ENCODE measurements at places on chromosomes 3 and 15.
A peak's percentile ranks its signal among the peaks of the same experiment; 100 is the strongest.

- H3K36me3 ChIP-seq = peaks cover 5% of the 10 kb centered on the region
- H3K27me3 ChIP-seq = no peaks in the 10 kb centered on the region
- H3K4me3 ChIP-seq = no peak overlapping the region
- DNase-seq = no peak
- H3K27ac ChIP-seq = no peak overlapping the region
- H3K4me1 ChIP-seq = no peaks in the 10 kb centered on the region
Measured at GRCh38 chr3:66449411-66449974, 51.3 kb downstream of the LRIG1 start.

DNA sequence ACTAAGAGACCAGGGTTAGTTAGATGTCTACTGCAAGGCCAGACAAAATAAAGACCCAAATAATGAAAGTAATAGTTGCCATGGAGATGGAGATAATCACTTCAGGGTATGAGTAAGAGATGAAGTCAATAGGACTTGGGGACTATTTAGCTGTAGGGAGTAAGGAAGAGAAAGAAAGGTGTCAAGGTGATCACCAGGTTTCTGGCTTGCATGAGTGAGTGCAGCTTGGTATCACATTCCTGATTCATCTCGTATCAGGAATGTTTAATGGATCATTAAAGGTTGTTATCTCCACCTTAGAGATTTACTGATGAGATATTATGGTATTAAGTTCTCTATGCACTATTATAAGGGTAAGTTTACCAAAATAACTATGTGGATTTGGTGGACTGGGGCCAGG is 357.4 kb upstream of the ATP11B start:
- no peaks in the 10 kb centered on the region for H3K27me3 ChIP-seq
- no peak overlapping the region for H3K4me3 ChIP-seq
- peaks cover 10% of the 10 kb centered on the region for H3K4me1 ChIP-seq
- H3K36me3 ChIP-seq = no peaks in the 10 kb centered on the region
- DNase-seq = no peak

DNA sequence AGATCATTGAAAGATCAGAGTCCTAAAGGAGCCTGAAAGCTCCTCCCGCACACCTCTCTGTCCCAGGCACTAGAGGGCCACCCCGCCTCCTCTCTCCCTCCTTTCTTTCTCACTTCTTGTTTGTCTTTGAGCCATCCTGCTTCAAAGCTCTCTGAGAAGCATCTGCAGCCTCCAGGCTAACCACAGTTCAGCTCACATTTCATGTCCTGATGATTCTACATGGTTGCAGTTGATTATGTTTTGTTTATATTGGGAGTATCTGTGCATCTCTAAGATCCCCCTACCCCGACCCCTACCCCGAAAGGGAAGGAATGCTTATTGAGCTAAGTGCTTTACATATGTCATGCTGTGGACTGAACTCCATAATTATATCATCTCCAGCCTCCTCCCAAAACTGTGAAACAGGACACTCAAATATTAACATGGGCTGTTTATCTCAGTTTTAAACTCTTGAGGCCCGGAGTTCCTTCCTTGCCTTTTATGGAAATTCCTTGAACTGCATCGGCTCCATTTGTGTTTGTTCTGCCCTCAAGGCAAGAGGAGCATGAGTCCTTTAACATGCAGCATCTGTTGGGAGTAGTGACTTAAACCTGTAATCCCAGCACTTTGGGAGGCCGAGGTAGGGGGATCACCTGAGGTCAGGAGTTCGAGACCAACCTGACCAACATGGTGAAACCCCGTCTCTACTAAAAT is 30.9 kb downstream of the MGLL start:
- no peaks in the 10 kb centered on the region for H3K27me3 ChIP-seq
- DNase-seq = peak; percentile 75
- no peak overlapping the region for H3K27ac ChIP-seq
- H3K4me3 ChIP-seq = no peak overlapping the region
- H3K4me1 ChIP-seq = peaks cover 29% of the 10 kb centered on the region

- H3K4me3 ChIP-seq = no peak overlapping the region
- H3K27me3 ChIP-seq = peaks cover 80% of the 10 kb centered on the region
- H3K4me1 ChIP-seq = no peaks in the 10 kb centered on the region
- no peaks in the 10 kb centered on the region for H3K36me3 ChIP-seq
Measured at GRCh38 chr15:60893886-60894285, 335.2 kb downstream of the RORA start.

- H3K4me3 ChIP-seq = no peak overlapping the region
- no peak overlapping the region for H3K27ac ChIP-seq
- DNase-seq = no peak
- H3K27me3 ChIP-seq = no peaks in the 10 kb centered on the region
- peaks cover 14% of the 10 kb centered on the region for H3K36me3 ChIP-seq
Measured at GRCh38 chr3:99639579-99639978, 1.2 kb downstream of the COL8A1 start.

DNA sequence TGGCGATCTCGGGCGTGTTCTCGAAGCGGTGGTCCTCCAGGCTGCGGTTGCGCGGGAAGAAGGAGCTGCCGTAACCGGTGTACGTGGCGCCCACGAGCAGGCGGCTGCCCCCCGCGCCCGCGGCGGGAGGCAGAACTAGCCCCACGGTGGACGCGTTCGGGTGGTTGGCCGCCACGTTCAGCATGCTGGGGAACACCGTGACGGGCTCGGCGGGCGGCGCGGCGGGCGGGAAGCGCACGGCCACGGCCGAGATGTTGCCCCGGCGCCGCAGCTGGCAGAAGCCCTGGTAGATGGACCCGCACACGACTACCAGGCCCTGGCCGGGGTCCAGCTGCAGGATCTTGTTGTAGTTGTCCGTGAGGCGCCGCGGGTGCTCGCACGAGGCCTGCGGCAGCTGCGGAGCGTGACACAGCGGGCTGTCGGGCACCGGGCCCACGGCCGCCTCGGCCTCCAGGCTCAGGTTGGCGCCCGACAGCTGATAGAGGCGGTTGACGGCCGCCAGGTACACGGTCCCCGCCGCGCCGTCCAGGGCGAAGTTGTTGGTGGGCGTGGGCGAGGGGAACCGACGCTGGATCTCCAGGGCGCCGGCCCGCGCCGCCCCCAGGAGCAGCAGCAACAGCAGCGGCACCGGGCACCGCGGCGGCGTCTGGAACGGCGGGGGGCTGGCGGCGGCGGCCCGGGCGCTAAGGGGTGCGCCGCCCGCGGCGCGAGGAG is 397 bp downstream of the PLXND1 start:
- peaks cover 31% of the 10 kb centered on the region for H3K36me3 ChIP-seq
- peak; percentile 43 for DNase-seq
- peaks cover 73% of the 10 kb centered on the region for H3K27me3 ChIP-seq
- peak overlapping the region; percentile 24 for H3K27ac ChIP-seq
- peak overlapping the region; percentile 81 for H3K4me3 ChIP-seq

GRCh38 chr3:111744611-111745010 is 114.5 kb upstream of the PHLDB2 start:
- no peaks in the 10 kb centered on the region for H3K27me3 ChIP-seq
- H3K27ac ChIP-seq = no peak overlapping the region
- H3K4me3 ChIP-seq = no peak overlapping the region
- H3K4me1 ChIP-seq = peaks cover 55% of the 10 kb centered on the region
- no peaks in the 10 kb centered on the region for H3K36me3 ChIP-seq

GRCh38 chr3:186105543-186105942 is 3.3 kb downstream of the ETV5 start:
- peak overlapping the region; percentile 42 for H3K4me3 ChIP-seq
- no peaks in the 10 kb centered on the region for H3K27me3 ChIP-seq
- no peak for DNase-seq
- peaks cover 37% of the 10 kb centered on the region for H3K4me1 ChIP-seq
- peaks cover 72% of the 10 kb centered on the region for H3K36me3 ChIP-seq

DNA sequence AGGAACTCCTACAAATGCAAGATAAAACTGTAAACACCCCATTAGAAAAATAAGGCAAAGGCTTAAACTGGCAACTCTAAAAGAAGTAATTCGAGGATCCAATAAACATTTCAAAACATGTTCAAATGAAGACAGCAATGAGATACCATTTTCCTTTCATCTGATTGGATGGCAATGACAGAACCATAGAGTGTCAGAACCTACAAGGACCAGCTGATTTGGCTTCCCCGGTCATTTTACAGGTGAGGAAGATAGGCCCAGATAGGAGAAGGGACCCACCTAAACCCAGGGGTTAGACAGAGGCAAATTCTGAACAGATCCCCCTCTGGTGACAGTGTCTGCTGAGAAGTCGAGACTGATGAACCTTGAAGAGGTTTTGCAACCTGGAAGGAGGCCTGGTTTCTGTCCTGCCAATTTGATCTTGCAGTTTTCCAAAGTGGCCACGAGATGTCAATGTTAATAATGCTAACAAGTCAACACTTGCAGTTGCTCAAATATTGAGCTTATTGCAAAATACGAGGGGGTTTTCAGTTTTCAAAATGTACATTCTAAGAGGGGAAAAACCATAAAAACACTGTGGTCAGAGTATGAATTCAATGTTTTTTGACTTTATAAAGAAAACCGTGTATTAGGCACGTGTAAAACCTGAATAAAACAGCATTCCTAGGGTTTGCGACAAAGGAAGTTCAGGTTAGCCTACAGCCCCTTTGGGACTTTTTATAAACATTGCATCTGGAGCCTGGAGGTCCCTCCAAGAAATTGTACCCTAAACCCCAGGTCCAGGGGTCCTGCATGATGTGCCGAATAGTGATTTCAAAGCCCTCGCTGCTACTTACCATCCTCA is 21.5 kb downstream of the CFAP161 start:
- H3K4me3 ChIP-seq = no peak overlapping the region
- DNase-seq = peak; percentile 33
- no peaks in the 10 kb centered on the region for H3K4me1 ChIP-seq
- peaks cover 56% of the 10 kb centered on the region for H3K27me3 ChIP-seq
- no peak overlapping the region for H3K27ac ChIP-seq
- no peaks in the 10 kb centered on the region for H3K36me3 ChIP-seq

- peak overlapping the region; percentile 91 for H3K27ac ChIP-seq
- DNase-seq = no peak
- no peaks in the 10 kb centered on the region for H3K27me3 ChIP-seq
- H3K4me1 ChIP-seq = peaks cover 61% of the 10 kb centered on the region
Measured at GRCh38 chr3:112087746-112088145, 1.6 kb downstream of the C3orf52 start.

DNA sequence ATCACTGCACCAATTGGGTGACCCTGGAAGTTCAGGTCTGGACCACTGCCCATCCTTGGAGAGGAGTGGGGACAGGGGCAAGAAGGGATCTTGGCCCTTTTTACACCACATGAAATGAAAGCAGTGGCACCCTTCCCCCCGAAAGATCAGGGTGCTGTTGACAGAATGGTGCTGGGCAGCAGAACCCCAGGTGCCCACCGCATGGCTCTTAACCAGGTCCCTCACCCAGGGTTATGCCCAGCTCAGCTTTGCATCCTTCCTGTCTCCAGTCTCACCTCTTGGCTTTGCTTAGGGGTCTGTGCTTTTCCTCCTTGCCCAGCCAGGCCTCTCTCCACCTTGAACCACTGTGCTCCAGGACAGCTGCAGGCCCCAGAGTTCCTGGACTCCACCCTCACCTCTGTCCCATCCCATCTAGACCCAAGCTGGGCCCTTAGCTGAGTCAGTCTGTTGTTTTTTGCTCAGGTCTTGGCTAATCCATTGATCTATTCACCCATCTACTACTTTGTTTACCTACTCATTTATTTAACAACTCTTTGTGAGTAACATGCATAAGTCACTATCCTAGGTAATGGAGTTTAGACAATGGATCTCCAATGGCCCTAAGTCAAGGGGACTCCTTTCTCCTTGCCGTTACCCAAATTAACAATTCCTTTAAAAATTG is 77.1 kb upstream of the PRR23E start:
- H3K36me3 ChIP-seq = no peaks in the 10 kb centered on the region
- no peak overlapping the region for H3K4me3 ChIP-seq
- H3K27me3 ChIP-seq = peaks cover 72% of the 10 kb centered on the region
- no peaks in the 10 kb centered on the region for H3K4me1 ChIP-seq

- H3K4me3 ChIP-seq = no peak overlapping the region
- no peaks in the 10 kb centered on the region for H3K36me3 ChIP-seq
- H3K27ac ChIP-seq = no peak overlapping the region
- DNase-seq = no peak
- H3K27me3 ChIP-seq = no peaks in the 10 kb centered on the region
- peaks cover 18% of the 10 kb centered on the region for H3K4me1 ChIP-seq
Measured at GRCh38 chr15:100597862-100598261, 4.1 kb downstream of the LINS1 start.

DNA sequence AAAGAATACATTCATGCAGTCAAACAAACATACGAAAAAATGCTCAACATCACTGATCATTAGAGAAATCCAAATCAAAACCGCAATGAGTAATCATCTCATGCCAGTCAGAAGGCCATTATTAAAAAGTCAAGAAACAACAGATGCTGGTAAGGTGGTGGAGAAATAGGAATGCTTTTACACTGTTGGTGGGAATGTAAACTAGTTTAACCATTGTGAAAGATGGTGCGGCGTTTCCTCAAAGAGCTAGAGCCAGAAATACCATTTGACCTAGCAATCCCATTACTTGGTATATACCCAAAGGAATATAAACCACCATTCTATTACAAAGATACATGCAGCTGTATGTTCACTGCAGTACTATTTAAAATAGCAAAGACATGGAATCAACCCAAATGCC is 330.4 kb downstream of the EDEM1 start:
- H3K36me3 ChIP-seq = no peaks in the 10 kb centered on the region
- H3K27ac ChIP-seq = no peak overlapping the region
- no peak overlapping the region for H3K4me3 ChIP-seq
- H3K4me1 ChIP-seq = no peaks in the 10 kb centered on the region
- H3K27me3 ChIP-seq = no peaks in the 10 kb centered on the region
- DNase-seq = no peak

- H3K27me3 ChIP-seq = no peaks in the 10 kb centered on the region
- DNase-seq = no peak
- H3K36me3 ChIP-seq = no peaks in the 10 kb centered on the region
- H3K4me3 ChIP-seq = no peak overlapping the region
- no peak overlapping the region for H3K27ac ChIP-seq
- H3K4me1 ChIP-seq = peaks cover 9% of the 10 kb centered on the region
Measured at GRCh38 chr15:90645873-90646575, 71.1 kb upstream of the BLM start.

DNA sequence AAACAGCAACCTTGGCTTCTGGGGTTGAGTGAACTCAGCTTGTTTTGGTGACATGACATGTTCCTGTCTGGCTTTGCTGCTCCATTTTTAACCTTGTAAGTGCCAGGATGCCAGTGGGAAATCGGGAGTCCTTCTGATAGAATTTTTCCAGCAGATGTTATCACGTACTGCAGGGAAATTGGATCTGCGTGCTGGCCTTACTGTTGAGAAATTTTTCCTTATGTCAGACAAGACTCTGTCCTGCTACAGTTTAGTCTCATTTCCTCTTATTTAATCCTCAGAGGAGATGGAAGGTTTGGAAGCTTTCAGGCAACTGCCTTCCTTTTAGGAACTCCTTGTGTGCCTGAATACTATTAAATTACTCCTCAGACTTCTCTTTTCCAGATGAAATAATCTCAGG is 80.6 kb downstream of the PGPEP1L start:
- H3K4me3 ChIP-seq = no peak overlapping the region
- no peak for DNase-seq
- no peak overlapping the region for H3K27ac ChIP-seq
- H3K36me3 ChIP-seq = peaks cover 13% of the 10 kb centered on the region
- no peaks in the 10 kb centered on the region for H3K27me3 ChIP-seq

GRCh38 chr3:127729556-127730056 is 56.9 kb downstream of the ABTB1 start:
- H3K27ac ChIP-seq = no peak overlapping the region
- DNase-seq = no peak
- no peaks in the 10 kb centered on the region for H3K36me3 ChIP-seq
- H3K27me3 ChIP-seq = no peaks in the 10 kb centered on the region
- peaks cover 2% of the 10 kb centered on the region for H3K4me1 ChIP-seq

GRCh38 chr3:43273416-43273815 is 12.9 kb upstream of the SNRK start:
- no peaks in the 10 kb centered on the region for H3K4me1 ChIP-seq
- no peak overlapping the region for H3K4me3 ChIP-seq
- no peaks in the 10 kb centered on the region for H3K36me3 ChIP-seq
- H3K27ac ChIP-seq = no peak overlapping the region
- no peaks in the 10 kb centered on the region for H3K27me3 ChIP-seq

Measured in Calu3 (cell line).